NCI-H2029 (cell line): ENCODE measurements at places on chromosomes 6 and 20.
A peak's percentile ranks its signal among the peaks of the same experiment; 100 is the strongest.

- peak; percentile 30 for DNase-seq
Observed at GRCh38 chr20:52975029-52975732, 3.0 kb downstream of the TSHZ2 start.

- no peak for DNase-seq
Observed at GRCh38 chr6:26202201-26202611, 115.0 kb downstream of the HFE start.

DNA sequence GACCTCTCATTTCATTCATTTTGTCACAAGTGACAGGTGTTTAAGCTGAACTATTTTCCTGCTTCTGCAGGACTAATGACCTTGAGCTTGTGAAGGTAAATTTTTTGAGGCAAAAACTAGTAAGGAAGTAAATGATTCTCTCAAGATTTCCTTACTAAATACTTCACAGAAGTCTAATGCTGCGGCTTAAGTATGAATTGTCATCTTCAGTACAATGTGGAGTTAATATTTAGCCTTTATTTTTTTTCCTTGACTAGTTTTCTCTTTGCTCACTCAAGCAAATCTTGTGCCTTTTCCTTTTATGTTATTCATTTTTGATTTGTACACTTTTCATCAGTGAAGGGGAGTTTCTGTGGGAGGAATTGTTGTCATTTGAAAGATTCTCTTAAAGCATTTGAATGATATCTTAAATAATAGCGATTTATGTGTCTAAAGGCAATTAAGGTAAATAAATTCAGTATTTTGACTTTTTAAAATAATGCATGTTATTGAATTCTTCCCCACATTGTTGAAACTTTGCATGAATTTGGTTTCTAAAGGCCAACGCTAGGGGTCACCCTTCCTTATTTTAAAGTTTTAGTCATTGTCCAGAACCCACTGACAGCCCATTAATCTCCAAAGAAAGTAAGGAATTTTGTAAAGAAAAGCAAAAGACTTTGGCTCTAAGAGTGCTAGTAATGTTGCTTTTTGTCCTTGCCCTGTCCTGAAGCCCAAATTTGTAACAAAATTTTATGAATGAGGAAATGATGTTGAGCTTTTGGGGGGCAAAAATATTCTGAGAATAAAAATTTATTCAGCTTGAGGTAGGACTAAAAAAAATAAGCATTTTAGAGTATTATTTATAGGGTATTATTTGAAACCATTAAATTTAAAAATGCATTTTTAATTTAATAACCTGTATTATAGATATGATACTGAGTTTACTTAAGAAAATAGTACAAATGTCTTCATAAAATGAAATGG, 157.4 kb upstream of the LAMA2 start:
- DNase-seq = no peak

DNA sequence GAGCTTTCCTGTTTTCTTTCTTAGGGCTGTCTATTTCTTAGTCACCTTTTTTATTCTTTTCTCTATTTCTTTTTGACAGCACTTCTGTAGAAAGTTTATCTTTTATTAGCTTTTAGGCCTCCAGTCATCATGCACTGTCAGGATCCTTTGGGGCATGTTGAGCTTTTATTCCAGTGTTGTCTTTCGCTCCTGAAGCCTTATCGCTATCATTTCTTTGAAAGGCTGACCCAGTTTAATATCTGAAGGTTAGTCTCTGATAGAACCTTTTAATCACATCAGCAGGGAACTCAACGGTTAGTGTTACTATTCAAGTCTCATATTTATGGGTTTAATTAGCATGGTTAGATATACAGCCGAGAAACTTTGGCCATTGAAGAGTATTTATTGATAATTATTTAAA, 745.9 kb downstream of the TBC1D32 start:
- no peak for DNase-seq

DNA sequence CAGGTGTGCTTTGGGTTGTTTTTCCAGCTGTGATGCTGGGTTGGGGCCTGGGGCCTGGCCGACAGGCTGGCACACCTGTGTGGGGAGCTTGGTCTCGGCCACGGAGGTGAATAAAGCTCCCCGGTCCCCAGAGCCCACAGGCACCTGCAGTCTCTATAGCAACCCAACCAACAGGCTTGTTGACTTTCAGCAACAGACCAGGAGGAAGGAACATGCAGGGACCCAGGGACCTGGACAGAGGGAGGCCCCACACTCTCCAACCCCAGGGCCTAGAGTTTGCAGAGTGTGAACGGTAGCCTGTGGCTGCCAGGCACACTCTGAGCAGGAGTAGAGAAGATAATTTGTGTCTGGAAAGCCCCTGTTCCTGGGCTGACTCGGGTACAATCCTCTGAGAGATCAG, 14.6 kb upstream of the SYNJ2 start:
- peak; percentile 57 for DNase-seq

- no peak for DNase-seq
Observed at GRCh38 chr20:62639765-62640164, 2.5 kb upstream of the SLCO4A1 start.

- no peak for DNase-seq
Observed at GRCh38 chr6:130730600-130730999, 96.6 kb upstream of the SMLR1 start.

DNA sequence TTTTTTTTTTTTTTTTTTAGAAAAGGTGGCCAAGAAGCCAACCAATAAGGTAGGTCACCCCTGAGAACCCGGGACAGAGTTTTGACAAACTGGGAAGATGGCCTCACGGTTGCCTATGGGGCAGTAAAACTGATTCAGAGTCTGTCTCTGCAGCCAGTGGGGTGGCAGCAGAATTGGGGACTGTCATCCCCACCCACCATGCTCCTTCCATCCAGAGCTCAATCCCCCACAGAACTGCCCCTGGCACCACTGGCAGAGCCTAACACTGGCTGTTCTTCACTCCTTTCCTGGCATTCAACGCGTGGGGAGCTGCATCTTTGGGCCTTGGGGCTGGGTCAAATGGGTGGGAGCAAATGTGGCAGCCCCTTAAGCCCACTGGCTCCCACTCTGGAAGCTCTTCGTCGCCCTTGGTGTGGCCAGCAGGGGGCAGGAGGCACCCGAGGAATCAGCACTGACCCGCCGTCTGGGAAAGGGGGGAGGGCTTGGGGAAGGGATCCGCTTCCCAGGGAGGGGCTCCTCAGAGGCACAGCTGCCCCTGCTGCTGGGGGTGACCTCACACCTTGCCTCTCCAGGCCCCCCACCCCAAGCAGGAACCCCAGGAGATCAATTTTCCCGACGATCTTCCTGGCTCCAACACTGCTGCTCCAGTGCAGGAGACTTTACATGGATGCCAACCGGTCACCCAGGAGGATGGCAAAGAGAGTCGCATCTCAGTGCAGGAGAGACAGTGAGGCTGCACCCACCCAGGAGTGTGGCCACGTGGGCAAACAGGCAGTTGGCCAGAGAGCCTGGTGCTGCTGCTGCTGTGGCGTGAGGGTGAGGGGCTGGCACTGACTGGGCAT, 10.4 kb downstream of the CD40 start:
- no peak for DNase-seq

- peak; percentile 46 for DNase-seq
Observed at GRCh38 chr6:16332175-16332542, 93.8 kb downstream of the GMPR start.

GRCh38 chr6:90818163-90818562, 231.3 kb upstream of the MAP3K7 start:
- DNase-seq = no peak

DNA sequence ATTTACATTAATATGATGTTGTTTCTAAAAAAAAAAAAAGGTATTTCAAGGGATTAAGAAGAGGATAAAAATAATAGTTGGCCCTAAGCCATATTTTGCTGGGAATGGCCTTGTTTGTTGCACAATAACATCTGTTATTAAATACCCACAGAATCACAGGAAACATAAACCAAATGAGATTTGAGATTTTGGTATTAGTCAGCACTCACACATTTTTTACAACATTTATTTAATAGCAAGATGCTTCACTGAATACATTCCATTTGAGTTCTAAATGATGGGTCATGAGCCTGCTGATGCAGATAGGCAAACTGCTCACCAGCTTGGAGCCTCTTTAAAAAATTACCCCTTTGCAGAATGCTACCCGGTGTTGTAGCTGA, 92.9 kb upstream of the ENPP5 start:
- DNase-seq = no peak

DNA sequence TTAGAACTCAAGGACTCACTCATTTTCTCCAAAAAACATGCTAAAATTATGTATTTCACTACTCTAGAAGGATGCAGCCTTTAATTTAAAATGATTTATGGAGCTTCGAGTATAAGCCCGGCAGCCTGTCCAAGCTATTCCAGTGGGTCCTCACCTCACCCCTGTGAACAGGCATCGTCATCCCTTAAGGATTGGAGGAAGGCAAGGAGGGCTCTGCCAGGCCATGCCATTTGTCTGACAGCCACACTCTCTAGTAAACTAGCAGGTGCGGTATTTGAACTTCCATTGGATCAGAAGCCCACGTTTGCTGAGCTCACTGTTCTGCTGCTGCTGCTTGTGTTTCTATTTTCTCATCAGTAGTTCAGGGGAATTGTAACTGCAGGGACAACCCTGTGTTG, 39.8 kb upstream of the NAA20 start:
- no peak for DNase-seq

GRCh38 chr6:131054392-131055250, 8.4 kb downstream of the EPB41L2 start:
- DNase-seq = no peak

DNA sequence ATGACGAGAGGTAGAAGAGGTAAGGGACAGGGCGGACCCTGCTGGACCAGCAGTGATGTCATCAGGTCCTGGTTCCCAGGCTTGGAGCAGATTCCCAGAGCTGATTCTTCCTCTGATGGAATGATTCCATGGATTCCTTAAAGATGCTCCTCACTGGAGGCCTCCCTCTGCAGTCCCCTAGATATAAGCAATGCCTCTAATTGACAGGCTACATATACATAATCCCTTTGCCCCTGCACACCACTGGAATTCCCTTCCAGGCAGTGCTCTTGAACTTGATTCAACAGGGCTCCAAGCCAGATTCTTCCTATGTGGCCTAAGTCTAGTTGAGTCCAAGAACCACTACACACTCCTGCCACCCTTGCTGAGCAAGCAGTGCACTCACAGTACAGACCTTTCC, 52.3 kb upstream of the L3MBTL3 start:
- DNase-seq = no peak

- no peak for DNase-seq
Observed at GRCh38 chr6:1665214-1665613, 55.5 kb downstream of the FOXC1 start.

DNA sequence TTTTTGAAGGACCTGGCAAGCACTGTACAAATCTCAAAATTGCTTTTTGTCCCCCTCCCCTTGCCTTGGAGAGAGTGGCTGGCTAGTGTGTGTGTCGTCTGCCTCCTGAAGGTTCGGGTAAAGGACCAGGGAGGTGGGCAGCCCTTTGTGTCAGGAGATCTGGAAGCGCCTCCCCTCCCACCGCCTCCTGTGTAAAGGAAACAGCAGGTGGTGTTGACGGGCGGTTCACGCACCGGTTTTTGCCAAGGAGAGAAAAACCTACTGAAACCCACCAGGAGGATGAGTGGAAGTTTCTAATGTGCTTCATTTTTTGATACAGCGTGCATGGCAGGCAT, 1.2 kb downstream of the ENTPD6 start:
- DNase-seq = peak; percentile 77

DNA sequence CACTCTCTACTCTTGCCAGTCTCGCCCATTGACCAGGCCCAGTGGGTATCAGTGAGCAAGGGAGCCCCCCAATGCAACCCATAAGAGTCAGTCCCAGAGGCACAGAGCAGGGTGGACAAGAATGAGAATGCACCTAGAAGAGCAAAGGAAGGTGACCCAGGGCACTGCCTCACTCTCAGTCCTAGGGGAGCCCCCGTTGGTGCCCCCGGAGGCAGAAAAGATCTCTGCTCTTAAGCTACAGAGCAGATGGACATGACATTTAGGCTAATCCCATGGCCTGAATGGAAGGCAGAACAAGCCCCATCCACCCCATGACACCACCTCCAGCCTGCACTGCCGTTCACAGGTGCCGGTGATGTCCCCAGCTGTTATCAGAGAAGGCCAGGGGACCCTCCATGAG, 50.7 kb upstream of the PLEKHG1 start:
- DNase-seq = no peak

DNA sequence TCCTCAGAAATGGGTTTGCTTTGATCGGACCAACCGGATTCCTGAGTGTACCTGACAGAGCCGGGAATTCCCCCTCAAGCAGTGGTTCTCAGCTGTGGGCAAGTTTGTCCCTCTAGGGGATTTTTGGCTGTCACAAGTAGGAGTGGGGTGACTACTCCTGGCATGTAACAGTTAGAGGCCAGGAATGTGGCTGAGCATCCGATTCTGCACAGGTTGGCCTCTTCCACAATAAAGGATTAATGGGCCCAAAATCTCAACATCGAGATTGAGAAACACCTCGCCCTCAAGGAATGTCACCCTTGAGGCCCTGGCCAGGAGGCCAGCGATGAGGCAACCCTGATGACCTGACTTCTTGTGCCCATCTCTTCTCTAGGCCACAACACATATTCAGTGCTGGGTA, 7.9 kb downstream of the AGPAT4 start:
- no peak for DNase-seq

DNA sequence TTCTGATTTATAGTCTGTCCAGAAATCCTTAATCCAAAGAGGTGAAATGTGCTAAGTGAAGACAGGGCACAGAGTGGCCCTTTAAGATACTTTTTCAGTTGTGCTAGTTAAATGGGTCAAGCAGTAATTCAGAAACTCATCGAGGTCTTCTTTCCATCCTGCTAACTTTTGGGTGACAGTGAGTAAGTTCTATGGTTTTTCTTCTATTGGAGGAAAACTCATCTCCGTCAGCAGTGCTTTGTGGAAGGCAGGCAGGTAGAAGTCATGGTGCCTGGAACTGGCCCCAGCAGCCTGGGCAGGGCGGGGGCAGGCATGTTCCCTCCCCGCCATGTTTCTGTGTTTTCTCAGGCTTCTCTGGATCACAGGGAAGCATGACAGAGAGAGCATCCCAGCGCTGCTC, 66.5 kb upstream of the SCP2D1 start:
- no peak for DNase-seq

- DNase-seq = no peak
Observed at GRCh38 chr6:74928203-74928602, 277.6 kb downstream of the COL12A1 start.

- no peak for DNase-seq
Observed at GRCh38 chr6:78484198-78485064, 382.9 kb upstream of the IRAK1BP1 start.

GRCh38 chr6:107956586-107957307, 1.3 kb downstream of the SEC63 start:
- no peak for DNase-seq

GRCh38 chr20:23178806-23179205, 92.7 kb upstream of the CD93 start:
- DNase-seq = no peak

- no peak for DNase-seq
Observed at GRCh38 chr6:118774581-118774980, 119.4 kb upstream of the ASF1A start.

- no peak for DNase-seq
Observed at GRCh38 chr6:48388044-48388443, 277.0 kb upstream of the PTCHD4 start.

- DNase-seq = no peak
Observed at GRCh38 chr20:23287354-23288190, 63.0 kb upstream of the NXT1 start.

GRCh38 chr6:44062105-44062770, 65.0 kb downstream of the MRPL14 start:
- no peak for DNase-seq
